ENCODE measurements at places on chromosomes 3 and 15.

DNA sequence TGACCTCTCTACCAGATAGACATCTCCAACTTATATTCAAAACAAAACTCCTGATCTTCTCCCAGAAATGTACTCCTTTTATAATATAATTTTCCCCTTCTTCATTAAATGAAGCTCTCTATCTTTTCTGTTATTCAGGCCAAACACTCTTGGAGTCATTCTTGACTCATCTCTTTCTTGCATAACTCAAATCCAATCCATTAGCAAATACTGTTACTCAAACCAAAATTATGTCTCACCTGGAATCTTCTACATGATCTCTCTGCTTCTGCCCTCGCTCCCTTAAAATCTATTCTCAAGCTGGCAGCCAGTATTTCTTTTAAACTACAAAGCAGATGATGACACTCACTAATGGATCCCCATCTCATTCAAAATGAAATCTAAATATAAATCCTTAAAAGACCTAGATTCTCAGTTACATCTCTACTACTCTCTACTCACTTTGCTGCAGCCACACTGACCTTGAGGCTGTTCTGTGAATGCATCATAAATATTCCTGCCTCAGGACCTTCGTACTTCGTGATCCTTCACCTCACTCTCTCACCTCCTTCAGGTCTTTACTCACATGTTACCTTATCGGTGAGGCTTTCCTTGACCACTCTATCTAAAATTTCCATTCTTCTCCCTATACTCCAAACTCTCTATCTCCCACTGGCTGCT is 160.9 kb downstream of the TBC1D5 start:
- H3K4me3 ChIP-seq: no peak overlapping the region
- H3K4me1 ChIP-seq: no peaks in the 10 kb centered on the region
- H3K27me3 ChIP-seq: no peaks in the 10 kb centered on the region
- H3K27ac ChIP-seq: no peak overlapping the region

DNA sequence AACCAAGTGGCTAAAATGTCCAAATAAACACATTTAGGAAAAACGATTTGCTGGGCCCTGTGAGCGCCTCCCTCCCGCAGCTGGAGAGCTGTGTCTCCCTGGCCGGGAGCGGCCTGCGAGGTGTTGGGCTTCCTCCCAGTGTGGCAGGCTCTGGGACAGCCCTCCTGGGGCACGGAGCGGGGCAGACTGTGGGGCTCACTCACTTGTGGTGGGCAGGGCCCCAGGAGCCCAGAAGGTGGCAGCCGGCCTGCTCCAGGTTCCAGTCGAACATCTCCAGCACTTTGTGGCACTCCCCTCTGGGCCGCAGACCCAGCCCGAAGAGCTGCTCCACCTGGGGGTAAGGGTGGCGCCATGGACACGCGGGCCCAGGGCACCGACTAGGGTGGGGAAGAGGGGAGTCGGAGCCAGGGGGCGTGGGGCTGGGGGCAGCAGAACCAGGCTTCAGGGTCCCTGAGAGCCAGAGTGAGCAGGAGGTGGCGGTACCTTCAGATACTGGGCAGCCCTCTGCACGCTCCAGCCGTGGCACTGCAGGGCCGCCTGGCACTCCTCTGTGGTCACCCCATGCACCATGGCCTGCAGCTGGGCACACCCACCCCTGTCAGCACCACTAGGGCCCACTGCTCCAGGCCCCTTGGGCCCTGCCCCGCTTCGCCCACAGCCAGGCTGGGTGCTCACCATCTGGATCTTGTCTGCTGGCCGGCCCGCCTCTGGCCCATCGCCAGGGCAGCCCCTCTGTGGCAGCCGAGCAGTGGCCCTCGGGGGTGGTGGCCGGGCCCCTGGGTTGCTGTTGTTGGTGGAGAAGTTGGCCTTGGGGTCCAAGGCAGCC is 41.5 kb downstream of the TNK2 start:
- H3K27me3 ChIP-seq: no peaks in the 10 kb centered on the region
- peaks cover 7% of the 10 kb centered on the region for H3K4me1 ChIP-seq
- DNase-seq: no peak
- peaks cover 7% of the 10 kb centered on the region for H3K36me3 ChIP-seq
- H3K27ac ChIP-seq: no peak overlapping the region
- H3K4me3 ChIP-seq: no peak overlapping the region

DNA sequence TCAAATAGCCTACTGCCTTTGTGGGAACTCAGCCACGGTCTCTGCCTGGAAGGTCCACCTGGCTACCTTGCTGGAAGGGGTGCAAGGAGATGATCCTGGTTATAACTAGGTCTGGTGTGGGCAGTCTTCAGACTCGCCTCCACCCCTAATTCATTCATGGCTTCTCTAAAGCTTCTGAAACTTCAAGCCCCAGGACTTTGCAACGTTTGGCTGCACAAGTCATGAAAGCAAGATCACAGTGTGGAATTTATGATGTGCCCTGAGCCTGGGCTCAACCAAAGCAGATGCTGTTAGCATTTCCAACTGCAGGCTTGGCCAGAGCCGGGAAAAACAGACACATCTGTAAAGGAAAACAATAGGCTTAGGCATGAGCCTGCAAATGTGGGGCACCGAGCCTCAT is 200.4 kb upstream of the WNT5A start:
- no peak overlapping the region for H3K27ac ChIP-seq
- H3K4me1 ChIP-seq: no peaks in the 10 kb centered on the region
- DNase-seq: no peak
- no peaks in the 10 kb centered on the region for H3K36me3 ChIP-seq
- no peak overlapping the region for H3K4me3 ChIP-seq
- no peaks in the 10 kb centered on the region for H3K27me3 ChIP-seq

DNA sequence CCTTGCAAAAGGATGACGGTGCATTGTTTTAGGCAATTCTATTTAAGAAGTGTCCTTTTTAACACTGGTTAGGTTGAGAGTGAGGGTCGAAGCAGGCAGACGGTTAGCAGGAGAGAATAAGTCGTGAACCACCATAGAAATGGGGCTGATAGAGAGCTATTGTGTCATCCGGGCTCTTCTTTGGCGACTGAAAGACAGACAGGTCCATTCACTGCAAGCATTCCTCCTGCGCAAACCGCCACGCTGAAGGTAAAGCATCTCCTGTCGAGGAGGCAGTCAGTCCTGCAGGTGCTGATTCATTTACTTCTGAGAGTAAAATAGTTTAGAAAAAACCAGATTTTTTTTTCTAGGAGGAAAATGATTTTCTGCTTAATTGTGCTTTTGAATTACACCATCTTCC is 1002.8 kb upstream of the NR2F2 start:
- H3K36me3 ChIP-seq: no peaks in the 10 kb centered on the region
- peak overlapping the region; percentile 20 for H3K27ac ChIP-seq
- peaks cover 19% of the 10 kb centered on the region for H3K27me3 ChIP-seq
- no peak for DNase-seq
- no peaks in the 10 kb centered on the region for H3K4me1 ChIP-seq

- H3K36me3 ChIP-seq: no peaks in the 10 kb centered on the region
- DNase-seq: no peak
- H3K4me1 ChIP-seq: no peaks in the 10 kb centered on the region
- H3K4me3 ChIP-seq: no peak overlapping the region
- no peak overlapping the region for H3K27ac ChIP-seq
Measured at GRCh38 chr15:50138391-50138790, 19.4 kb upstream of the ATP8B4 start.

DNA sequence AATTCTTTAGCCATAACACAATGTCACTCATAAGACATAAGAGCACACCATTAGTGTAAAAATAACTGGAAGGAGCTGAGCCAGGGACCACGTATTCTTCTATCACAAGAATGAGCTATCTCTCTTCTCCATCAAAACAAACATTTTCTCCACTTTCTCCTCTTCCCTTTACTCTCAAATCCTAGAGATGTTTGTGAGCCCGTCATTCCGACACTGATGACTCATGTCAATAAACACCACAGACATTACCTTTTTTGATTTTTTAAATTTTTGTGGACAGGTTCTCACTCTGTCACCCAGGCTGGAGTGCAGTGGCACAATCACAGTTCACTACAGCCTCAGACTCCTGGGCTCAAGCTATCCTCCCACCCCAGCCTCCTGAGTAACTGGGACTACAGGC is 86.6 kb downstream of the MEX3B start:
- H3K4me1 ChIP-seq: no peaks in the 10 kb centered on the region
- H3K4me3 ChIP-seq: no peak overlapping the region
- no peaks in the 10 kb centered on the region for H3K36me3 ChIP-seq
- no peak for DNase-seq
- H3K27ac ChIP-seq: no peak overlapping the region

DNA sequence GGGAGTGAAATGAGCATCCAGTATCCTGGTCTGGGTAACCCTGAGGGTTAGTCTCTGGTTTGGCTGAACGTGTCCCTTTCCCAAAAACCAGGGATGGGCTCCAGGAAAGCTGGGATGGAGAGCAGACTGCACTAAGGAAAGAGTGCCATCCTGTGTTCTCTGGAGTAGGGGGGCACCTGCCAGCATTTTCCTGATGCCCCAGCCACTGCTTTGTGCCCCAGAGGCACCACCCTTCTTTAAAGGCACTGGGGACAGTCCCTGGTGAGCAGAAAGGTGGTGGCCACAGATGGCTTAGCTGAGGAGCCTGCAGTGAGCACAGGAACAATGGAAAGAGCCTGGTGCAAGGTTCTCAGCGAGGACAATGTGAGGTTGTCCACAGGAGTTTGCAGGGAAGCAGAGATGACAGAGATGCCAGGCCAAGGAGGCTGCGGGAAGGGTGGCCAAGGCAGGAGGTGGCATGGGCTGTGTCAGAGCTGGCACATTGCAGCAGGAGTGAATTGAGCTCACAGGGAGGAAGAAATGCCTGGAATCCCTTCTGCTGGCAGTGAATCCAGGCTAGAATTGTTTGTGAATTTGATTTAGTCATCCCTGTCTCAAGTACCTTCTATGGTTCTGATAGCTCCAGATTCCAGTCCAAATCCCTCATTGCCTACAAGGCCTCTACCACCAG is 39.9 kb downstream of the AMOTL2 start:
- H3K27ac ChIP-seq: peak overlapping the region; percentile 77
- no peaks in the 10 kb centered on the region for H3K27me3 ChIP-seq
- no peak overlapping the region for H3K4me3 ChIP-seq
- peaks cover 5% of the 10 kb centered on the region for H3K4me1 ChIP-seq
- H3K36me3 ChIP-seq: no peaks in the 10 kb centered on the region

DNA sequence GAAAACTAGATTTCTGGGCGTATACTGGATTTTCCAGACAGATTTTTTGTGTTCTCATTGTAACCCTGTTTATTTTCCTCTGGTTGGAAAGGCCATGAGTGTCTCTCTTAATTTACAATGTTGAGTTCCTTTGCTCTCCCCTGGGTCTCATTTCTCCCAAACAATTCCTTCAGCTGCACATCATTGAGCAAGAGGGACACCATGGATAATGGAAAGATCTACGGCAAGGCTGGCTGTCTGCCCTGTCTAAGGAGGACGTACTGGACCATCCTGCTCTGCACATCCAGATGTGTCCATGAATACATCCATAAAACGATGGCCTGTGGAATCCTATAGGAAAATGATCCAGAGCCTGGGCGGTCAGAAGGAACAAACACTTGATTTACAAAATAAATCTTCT is 258.1 kb upstream of the MCTP2 start:
- no peaks in the 10 kb centered on the region for H3K36me3 ChIP-seq
- no peaks in the 10 kb centered on the region for H3K27me3 ChIP-seq
- no peak overlapping the region for H3K4me3 ChIP-seq
- DNase-seq: no peak
- no peak overlapping the region for H3K27ac ChIP-seq
- H3K4me1 ChIP-seq: no peaks in the 10 kb centered on the region

DNA sequence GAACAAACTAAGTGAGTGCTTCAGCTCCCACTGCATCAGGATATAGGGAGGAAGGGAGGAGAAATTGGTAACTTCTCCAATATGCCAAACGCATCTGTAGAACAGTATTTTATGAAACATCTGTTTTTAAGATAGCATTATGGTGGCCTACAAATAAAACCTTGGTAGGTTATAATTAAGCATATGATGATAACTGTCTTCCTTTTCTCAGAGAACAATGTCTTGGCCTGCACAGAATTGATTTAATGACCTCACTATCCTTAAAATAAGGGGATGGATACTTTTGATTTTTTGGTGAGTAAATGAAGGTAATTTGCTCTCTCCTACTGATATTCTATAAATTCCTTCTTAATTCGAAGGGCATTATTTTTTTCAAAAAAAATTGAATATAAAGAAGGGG is 451.5 kb upstream of the TGFBR2 start:
- H3K27me3 ChIP-seq: no peaks in the 10 kb centered on the region
- no peak for DNase-seq
- H3K36me3 ChIP-seq: no peaks in the 10 kb centered on the region
- H3K4me1 ChIP-seq: no peaks in the 10 kb centered on the region
- no peak overlapping the region for H3K4me3 ChIP-seq
- no peak overlapping the region for H3K27ac ChIP-seq

- no peak for DNase-seq
- H3K4me1 ChIP-seq: no peaks in the 10 kb centered on the region
- H3K4me3 ChIP-seq: no peak overlapping the region
- no peaks in the 10 kb centered on the region for H3K27me3 ChIP-seq
Measured at GRCh38 chr3:34056951-34057390, 258.5 kb downstream of the PDCD6IP start.

DNA sequence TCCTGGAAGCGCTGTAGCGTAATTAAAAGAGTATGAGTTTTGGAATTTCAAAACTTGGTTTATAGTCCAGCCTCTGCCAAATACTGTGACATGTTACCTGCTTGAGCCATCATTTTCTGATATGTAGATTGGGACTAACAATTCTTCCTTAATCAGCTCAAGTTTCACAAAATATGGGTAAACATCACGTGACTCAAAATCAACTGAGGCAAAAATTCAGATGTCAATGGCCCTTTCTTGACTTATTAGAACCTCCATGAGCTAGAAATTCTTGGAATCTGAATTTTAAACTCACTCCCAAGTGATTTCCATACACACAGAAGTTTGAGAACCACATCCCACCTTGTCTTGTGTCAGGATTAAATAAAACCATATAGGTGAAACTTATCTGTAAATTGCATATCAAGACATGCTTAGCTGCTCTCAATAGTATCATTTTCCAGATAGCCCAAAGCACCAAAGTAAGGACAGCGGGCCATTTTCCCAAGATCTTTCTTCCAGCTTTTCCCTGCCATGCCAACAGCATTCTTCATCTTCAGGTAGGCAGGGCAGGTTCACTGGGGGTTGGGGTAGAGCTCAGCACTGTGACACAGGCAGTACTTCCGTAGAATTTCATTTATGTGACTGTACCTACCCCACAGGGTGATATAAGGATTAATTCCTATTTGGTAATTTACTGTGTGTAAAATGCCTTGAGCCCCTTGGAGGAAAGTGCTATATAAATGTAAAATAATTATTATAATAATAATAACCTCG is 379.0 kb downstream of the TIGIT start:
- peaks cover 6% of the 10 kb centered on the region for H3K36me3 ChIP-seq
- H3K27ac ChIP-seq: no peak overlapping the region
- H3K27me3 ChIP-seq: no peaks in the 10 kb centered on the region
- no peak for DNase-seq

DNA sequence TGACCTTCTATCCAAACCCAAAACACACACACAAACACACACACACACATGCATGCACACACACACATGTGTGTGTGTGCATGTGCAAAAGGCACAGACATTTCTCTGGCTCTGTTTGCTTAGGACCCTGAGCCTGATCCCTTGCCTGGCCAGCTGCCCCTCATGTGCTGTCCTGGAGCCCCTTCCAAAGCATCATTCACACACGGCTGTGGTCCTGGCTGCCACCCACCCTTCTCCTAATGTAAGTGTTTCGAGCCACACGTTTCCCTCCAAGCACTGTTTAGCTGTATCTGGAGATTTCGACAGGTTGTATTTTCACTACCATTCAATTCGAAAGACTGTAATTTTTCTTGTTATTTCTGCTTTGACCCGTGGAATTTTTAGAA is 45.8 kb upstream of the KLF13 start:
- no peaks in the 10 kb centered on the region for H3K36me3 ChIP-seq
- H3K4me1 ChIP-seq: no peaks in the 10 kb centered on the region
- H3K27me3 ChIP-seq: no peaks in the 10 kb centered on the region
- H3K4me3 ChIP-seq: no peak overlapping the region
- DNase-seq: no peak

Data from breast epithelium (tissue), 4 donors.